Nucleus accumbens (tissue), 56 donors: ENCODE measurements at places on chromosomes 6 and 20.

DNA sequence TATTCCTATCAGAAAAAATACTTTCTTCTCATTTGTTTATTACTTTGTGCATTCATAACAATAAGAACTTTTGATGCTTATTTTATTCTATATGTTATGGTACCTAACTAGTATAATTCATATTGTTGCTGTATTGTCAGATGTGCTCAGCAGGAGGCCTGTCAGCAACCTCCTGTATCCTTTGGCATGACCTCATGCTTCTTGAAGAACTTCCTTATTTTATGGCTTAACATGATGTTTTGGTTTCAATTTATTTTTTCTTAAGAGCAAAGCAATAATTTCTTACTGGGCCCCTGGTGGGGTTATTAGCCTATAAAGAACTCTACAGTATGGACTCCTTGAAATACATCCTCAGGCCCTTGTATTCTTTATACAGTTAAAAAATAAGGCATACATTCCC lies 17.3 kb downstream of the GGTLC1 start:
- DNase-seq, result no peak

- DNase-seq, result no peak
Observed at GRCh38 chr6:81242624-81243023, 509.9 kb downstream of the TENT5A start.

- no peak for DNase-seq
Observed at GRCh38 chr20:51703400-51704287, 64.5 kb downstream of the ATP9A start.

- DNase-seq, result no peak
Observed at GRCh38 chr6:50848989-50849795, 30.5 kb downstream of the TFAP2B start.

- no peak for DNase-seq
Observed at GRCh38 chr20:52105442-52106422, 85.8 kb downstream of the ZFP64 start.
